ENCODE measurements at places on chromosomes 13 and 19. TPM values are rescaled to one million over a fixed set of nuclear protein-coding genes. Genes with fewer than 3 reads are reported as not detected.

The ZNF506 gene
- total RNA-seq, result 4.2 TPM

The SRRM5 gene
- 0.37 TPM for total RNA-seq

The SGCG gene
- total RNA-seq, result not detected

The HCST gene
- 2.1 TPM for total RNA-seq

DNA sequence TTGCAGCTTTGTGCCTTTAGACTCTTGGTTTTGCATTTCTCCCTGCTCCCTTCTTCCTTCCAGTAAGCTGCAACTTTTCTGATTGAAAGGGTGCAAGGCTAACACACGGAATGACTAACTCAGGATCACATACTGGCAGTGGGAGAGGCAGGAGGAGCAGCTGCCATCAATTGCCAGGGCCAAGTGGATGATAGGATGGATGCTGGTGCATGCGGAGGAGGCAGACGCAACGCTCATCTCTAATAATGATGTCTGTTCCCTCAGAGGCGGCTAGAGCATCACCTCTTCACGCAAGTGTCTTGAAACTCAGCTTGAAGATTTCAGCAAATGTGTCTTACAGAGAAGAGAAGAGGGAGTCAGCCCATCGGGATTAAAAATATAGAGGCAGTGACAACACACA is 49.5 kb upstream of the TPM4 start:
- no peak overlapping the region for H3K4me3 ChIP-seq
- no peak for DNase-seq
- H3K4me1 ChIP-seq, result no peaks in the 10 kb centered on the region
- H3K27ac ChIP-seq, result no peak overlapping the region
- H3K36me3 ChIP-seq, result no peaks in the 10 kb centered on the region
- H3K27me3 ChIP-seq, result no peaks in the 10 kb centered on the region

- H3K27me3 ChIP-seq, result no peaks in the 10 kb centered on the region
- H3K27ac ChIP-seq, result no peak overlapping the region
- DNase-seq, result no peak
- no peaks in the 10 kb centered on the region for H3K36me3 ChIP-seq
Measured at GRCh38 chr13:22506096-22506691, 674.6 kb upstream of the SGCG start.

- DNase-seq, result peak; percentile 96
- no peaks in the 10 kb centered on the region for H3K36me3 ChIP-seq
- H3K4me3 ChIP-seq, result peak within 1 kb of the TSS; percentile 57
- no peaks in the 10 kb centered on the region for H3K27me3 ChIP-seq
- peak within 1 kb of the TSS; percentile 98 for H3K27ac ChIP-seq
Measured at GRCh38 chr19:7488736-7489353, at the start of gene PEX11G. TSS of gene PEX11G (minus strand) at chr19:7489035. CDS start at chr19:7489010, 25 bp downstream.

DNA sequence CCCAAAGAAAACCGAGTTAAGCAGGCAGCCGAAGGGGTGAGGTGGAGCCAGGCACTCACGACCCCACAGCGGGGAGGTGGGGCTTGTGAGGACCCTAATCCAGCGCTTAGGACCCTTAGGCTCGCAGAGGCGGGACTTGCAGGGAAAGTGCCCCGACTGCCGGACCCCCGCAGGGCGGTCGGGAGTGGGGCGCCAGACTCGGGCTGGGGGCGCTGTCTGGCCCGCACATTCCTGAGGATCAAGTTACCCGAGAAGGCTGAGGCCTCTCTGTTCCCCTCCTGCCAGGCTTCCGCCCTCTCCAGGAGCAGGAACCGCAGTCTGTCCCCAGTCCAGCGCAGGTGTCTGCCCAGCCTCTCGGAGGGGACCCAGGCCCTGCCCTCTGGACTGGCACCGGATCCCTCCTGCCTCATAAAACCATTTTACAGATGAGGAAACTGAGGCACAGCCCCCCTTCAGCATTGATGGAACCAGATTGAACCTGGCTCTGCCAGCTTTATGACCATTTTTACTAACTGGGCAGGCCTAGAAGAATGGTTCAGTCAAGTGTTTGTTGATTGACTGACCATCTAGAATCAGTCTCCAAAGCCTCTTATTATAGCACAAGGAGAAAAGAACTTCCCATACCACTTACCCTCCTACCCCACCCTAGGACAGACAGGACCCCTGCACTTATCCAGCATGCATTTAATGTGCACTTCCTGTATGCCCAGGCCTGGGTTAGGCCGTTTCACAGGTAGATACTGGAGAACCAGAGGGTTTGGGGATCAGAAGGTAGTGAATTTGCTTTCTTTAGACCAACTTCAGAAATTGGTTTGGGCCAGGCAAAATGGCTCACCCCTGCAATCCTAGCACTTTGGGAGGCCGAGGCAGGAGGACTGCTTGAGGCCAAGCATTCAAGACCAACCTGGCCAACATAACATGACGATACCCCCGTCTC is 6.7 kb upstream of the JUND start:
- H3K4me1 ChIP-seq, result peaks cover 11% of the 10 kb centered on the region
- H3K27ac ChIP-seq, result no peak overlapping the region
- H3K4me3 ChIP-seq, result no peak overlapping the region
- no peak for DNase-seq
- no peaks in the 10 kb centered on the region for H3K36me3 ChIP-seq
- H3K27me3 ChIP-seq, result no peaks in the 10 kb centered on the region

Measured in right lobe of liver (tissue), 6 donors.